Ammon's horn (tissue), 1 donor: ENCODE measurements at places on chromosomes 6 and 20.

GRCh38 chr6:27332692-27333641 lies 20.9 kb upstream of the POM121L2 start:
- DNase-seq, result peak; percentile 55

DNA sequence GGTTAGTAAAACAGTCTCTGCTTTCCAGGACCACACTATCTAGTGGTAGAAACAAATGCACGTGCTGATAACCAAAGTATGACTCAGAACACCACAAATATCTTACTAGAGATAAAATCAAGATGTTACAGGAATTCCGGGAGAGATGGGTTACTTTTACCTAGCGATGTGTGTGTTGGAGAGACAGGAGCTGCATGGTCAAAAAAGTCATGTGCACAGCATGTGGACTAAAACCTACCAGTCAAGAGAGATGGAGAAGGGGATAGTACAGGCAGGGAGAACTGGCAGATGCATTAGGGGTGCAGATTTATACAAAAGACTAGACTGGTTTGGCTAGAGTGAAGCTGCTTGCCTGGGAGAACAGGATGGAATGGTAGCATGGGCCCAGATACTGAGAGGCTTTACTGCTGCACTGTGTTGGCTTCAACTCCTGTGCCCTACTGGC lies 75.3 kb upstream of the MRAP2 start:
- no peak for DNase-seq

DNA sequence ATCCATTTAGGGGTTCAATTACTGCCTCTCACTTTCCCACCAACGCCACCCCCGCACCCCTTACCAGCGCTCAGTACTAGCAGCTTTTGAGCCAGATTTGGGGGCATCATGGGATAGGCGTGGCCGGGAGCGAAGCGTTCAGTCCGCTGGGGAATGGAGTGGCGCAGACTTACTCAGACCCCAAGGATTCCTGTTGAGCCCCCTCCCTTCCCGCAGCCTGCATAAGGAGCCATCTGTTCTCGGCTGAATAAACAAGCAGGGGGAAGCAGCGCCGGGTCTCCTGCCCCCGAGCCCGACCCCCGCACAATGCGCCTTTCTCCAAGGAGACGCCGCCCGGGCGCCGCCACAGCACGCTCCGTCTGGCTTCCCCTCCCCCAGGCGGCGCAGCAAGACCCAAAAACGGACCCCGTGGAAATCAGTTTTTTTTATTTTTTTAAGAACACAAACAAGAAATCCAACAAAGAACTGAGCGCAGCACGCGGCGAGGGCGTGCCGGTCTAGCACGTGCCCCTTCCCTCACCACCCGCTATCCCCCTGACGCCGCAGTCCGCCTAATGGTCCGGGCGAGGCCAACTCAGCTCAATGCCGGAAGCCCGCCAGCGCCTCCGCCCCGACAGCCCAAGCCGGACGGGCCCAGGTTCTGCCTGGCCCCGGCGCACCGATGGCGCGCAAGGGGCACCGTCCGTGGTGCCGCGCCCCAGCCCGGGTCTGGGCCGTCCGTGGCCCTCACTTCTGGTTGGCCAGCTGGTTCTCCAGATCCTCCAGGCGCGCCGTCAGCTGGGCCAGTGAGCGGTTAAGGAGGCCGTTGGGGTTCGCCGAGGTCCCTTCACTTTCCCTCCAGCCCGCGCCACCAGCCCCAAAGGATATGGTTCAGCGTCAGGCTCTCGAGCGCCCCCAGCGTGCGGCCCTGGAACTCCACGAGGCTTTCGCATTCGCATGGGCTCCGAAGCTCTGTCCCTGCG lies 13.3 kb upstream of the RBPJL start:
- DNase-seq, result peak; percentile 81

DNA sequence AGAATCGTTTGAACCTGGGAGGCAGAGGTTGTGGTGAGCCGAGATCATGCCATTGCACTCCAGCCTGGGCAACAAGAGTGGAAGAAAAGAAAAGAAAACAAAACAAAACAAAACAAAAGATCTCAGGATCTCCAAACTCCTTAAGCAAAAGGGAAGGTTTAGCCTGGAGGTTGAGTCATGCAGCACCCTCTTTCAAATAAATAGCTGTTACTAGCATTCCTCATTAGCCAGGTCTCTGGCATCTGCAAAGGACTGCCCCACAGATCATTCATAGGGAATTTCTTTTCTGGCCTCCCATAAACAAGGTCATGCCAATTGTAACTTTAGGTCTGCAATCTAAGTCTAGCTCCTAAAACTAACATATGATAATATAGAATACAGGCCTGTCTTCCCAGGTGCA lies 37.2 kb downstream of the EDN1 start:
- no peak for DNase-seq

- DNase-seq, result no peak
These were observed 123.6 kb upstream of the TNFAIP3 start for GRCh38 chr6:137743493-137743892.

- DNase-seq, result no peak
These were observed 24.7 kb downstream of the EDN3 start for GRCh38 chr20:59325142-59325523.

GRCh38 chr6:79031821-79032590 lies 46.0 kb downstream of the PHIP start:
- no peak for DNase-seq

GRCh38 chr20:19631410-19631809 lies 126.6 kb upstream of the RIN2 start:
- no peak for DNase-seq

DNA sequence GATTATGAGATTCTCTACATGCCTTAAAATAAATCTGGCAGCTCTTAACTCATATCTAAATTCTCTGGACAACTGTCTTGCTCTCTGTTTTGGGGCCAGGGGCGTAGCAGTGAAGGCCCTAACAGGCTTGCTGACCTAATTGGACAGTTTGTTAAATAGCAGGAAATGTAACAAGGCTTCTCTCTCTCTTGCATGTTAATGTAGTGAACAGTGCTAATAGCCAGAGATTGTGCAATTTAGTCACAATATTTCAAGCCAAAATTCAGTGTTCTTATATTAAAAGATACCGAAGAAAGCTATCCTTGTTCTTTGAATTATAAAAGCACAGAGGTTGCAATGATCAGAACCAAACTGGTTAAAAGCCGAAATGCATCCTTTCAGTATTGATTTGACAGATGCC lies 3.0 kb downstream of the PPP1R3D start:
- no peak for DNase-seq

- DNase-seq, result no peak
These were observed 55.9 kb upstream of the SOX4 start for GRCh38 chr6:21537637-21538036.

DNA sequence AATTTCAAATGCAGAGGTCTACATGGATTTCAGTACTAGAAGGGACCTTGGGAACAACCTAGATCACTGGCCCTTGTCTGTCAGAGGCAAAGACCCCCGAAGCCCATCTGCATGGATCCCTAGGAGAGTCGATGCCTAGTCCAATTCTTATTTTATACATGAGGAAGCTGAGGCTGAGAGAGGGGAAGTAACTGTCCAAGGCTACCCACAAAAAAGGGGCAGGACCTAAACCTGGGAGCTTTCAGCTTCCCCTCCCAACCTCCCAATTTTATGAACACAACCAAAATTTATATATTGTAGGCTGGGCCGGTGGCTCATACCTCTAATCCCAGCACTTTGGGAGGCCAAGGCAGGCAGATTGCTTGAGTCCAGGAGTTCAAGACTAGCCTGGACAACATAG lies 73.2 kb downstream of the TRERF1 start:
- peak; percentile 37 for DNase-seq

- no peak for DNase-seq
These were observed 77.0 kb downstream of the SULF2 start for GRCh38 chr20:47708140-47708807.

- DNase-seq, result no peak
These were observed 24.7 kb downstream of the CNKSR3 start for GRCh38 chr6:154485815-154486214.

GRCh38 chr20:38286586-38287531 lies 17.1 kb upstream of the BPI start:
- DNase-seq, result peak; percentile 95

GRCh38 chr20:41330343-41330720 lies 10.3 kb upstream of the LPIN3 start:
- no peak for DNase-seq

GRCh38 chr20:62430866-62431447 lies 3.6 kb upstream of the RBBP8NL start:
- DNase-seq, result no peak

DNA sequence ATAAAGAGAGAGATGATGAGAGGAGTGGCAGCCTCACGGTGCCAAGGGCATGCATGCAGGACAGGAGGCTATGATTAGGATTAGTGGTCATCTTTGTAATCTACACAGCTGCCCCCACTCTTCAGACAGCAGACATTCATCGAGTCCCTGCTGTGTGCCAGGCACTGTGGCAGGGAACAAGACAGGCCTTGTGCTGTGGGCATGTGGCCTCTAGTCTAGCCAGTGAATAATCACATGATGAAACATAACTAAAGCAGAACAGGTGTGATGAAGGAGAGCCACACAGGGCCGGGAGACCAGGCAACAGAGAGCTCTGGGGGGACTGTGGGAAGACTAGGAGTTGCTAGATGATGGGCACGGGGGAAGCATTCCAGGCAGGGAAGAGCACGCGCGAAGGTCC lies 22.2 kb downstream of the TOX2 start:
- DNase-seq, result no peak

DNA sequence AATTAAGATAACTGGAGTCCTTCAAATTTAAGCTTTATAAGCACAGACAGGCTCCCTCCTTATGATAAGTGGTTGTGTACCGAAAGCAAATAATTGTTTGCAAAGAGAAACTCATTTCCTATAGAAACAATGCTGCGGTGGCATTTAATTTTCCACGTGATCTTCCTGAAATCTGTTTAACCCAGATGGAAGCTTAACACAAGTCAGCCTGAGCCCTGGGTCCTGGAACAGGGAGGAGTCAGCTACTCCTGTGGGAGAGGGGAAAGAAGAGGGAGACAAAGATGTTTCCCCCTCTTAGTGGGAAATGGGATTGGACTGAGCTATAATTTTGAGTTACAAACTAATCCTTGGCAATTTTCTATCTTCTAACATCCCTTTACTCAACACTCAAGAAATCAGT lies 136.5 kb downstream of the ELOVL4 start:
- no peak for DNase-seq

GRCh38 chr6:108368431-108369030 lies 73.7 kb downstream of the AFG1L start:
- no peak for DNase-seq

DNA sequence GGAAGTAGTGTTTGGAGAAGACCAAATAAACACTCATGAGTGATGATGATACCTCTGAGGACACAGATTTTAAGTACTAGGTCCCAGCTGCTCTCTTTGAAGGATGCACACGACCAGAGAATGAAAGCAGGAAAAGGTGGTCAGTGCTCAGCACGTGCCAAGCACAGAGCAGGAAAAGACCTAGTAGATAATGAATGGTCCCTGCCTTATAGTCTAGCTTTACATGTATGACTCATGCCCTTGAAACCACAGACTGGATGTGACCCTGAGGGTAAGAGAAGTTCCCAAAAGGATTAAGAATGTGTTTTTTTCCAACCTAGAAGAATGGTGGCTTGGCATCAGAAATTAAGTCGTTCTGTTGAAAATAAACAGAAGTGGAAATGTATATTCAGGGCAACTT lies 2.8 kb upstream of the MC3R start:
- no peak for DNase-seq
